ENCODE measurements at places on chromosomes 2 and 18. TPM values are rescaled to one million over a fixed set of nuclear protein-coding genes. Genes with fewer than 3 reads are reported as not detected.

ZAP70 gene
- polyA plus RNA-seq = 1.5 TPM

GRCh38 chr18:41842886-41843285 is 112.1 kb upstream of the PIK3C3 start:
- DNase-seq = no peak

- DNase-seq = no peak
Observed at GRCh38 chr2:63661076-63661475, 72.3 kb downstream of the MDH1 start.

DNA sequence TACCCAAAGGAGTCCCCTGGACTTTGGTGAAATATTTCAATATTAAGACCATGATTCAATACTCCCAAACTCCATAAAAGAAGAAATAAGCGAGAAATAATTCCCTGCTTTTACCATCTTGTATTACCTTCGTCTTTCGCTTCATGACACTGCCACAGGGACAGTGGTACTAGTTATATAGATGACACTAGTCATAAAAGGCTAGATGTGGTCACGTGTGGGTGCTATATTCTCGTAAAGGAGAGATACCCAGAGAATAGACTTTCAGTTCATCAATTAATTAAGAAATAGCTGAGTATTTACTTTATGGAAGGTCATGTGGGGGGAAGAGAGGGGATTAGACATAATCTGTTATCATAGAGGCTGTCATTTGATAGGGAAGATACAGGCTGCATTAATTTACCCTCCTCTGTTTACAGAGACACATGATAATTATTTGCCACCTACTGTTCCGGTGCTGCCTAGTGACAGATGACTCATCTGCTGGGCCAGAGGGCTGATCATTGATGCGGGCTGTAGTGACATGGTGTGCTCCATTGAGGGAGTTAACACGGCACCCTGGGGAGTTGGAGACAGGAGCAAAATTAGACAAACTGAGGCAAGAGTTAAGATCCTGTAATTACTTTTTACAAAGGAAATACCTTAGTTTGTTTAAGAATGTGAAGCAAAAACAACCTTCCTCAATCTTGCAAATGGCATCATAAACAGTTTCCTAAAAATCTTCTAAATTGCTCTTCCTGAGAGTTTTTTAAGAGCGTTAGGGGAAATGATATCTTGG is 78.2 kb upstream of the ITGB6 start:
- DNase-seq = no peak

DNA sequence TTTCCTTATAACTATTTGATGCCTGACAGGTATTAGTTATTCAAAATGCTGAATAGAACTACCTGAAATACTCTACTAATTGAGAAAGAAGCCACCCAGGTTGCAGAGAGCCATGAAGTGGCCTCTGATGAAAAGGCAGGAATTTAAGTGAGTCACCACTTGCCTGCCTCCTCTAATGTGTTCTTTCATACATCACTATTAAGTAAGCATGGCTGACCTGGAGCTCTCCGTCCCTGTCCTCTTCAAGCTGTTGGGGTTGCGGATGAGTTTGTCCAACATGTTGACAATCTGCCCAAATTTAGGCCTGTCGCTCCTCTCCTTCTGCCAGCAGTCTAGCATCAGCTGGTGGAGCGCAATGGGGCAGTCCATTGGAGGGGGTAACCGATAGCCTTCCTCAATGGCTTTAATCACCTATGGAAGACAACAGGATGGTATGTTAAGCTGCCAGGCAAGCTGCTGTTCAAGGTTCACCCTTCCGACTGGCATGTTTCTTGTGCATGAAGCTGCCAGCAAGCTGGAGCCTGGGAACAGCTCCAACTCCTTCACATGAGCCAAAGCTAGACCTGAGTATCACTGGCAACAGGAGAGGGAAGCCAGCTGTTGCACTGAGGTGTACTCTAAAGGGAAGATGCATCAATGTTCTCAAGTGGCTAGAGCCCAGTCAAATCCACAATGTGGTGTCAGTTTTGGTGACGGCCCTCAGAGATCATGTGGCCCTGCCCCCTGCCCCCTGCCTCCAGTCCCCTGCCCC is 142.2 kb downstream of the EPHA4 start:
- no peak for DNase-seq

STPG4 gene
- 0.41 TPM for polyA plus RNA-seq

CPS1 gene
- 8.4 TPM for polyA plus RNA-seq

DNA sequence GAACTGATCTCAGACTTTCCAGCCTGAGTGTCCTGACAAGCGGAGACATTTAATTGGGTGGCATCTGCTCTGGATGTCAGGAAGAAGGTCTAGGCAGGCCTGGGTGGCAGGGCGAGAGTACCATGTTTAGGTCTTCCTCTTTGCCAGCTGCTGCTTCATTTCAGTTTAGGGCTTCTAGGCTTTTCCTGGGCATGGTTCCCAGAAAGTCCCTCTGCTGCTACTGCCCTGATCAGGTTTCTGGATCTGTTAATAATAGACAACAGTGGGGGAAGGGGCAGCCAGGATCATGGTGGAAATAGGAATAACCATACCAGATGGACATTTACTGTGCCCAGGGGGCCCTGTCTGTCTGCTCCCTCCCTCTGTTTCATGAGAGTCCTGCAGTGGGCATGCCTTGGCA is 2.3 kb upstream of the PLCD4 start:
- no peak for DNase-seq

UGT1A4 gene
- not detected for polyA plus RNA-seq

GRCh38 chr2:208134928-208135586 is 5.4 kb upstream of the CRYGC start:
- DNase-seq = no peak

ZNF512 gene
- polyA plus RNA-seq = 78.5 TPM

- no peak for DNase-seq
Observed at GRCh38 chr2:150174056-150174805, 313.2 kb downstream of the RND3 start.

ANTXR1 gene
- polyA plus RNA-seq = 113 TPM
